Fibroblast of skin of back (primary cell): ENCODE measurements at places on chromosomes 6 and 20.
A peak's percentile ranks its signal among the peaks of the same experiment; 100 is the strongest.

DNA sequence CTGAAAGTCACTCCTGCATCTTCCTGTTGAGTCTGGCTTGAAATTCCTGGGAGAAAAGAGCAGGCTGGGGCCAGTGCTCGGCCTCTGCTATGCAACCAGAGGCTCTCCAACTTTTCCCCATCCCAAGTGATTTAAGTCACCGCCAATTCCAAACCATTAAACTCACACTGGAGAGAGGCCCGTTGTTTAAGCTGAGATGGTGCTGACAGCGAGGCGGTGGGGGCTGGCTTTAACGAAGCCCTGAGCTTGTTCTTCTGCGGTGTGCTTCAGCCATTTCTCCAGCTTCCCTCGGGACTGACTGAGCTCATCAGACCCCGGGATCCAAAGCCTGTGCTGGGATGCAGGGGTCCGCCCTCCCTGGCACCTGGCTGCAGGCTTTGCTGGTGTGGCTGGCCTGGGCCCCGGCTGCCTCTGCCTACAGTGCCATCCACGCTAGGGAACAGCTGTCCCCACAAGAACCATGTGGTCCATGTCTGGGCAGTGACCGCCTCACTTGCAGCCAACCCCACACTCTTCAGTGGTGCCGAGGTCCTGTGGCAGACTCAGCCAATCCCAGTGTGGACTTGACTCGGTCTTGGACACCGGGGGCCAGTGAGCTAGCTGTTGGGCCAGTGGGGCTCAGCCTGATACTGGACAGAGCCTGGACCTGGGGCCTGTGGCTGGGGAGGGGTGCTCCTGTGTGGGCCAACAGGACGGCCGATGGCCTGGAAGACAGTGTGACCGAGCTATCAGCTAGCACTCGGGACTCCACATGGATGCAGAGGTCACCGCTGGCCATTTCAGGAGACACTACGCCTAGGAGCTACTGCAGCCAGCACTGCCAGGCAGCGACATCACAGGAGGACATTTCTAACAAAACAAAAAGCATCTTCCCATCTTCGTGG lies 21.2 kb downstream of the RAMACL start:
- DNase-seq = peak; percentile 43

GRCh38 chr6:11854408-11855165 lies 76.0 kb upstream of the ADTRP start:
- peak; percentile 88 for DNase-seq

GRCh38 chr6:24214984-24215383 lies 89.0 kb downstream of the NRSN1 start:
- DNase-seq = no peak

- no peak for DNase-seq
Measured at GRCh38 chr6:167872538-167873210, 46.0 kb downstream of the AFDN start.
